ENCODE measurements at places on chromosomes 12 and 14.
A peak's percentile ranks its signal among the peaks of the same experiment; 100 is the strongest.

DNA sequence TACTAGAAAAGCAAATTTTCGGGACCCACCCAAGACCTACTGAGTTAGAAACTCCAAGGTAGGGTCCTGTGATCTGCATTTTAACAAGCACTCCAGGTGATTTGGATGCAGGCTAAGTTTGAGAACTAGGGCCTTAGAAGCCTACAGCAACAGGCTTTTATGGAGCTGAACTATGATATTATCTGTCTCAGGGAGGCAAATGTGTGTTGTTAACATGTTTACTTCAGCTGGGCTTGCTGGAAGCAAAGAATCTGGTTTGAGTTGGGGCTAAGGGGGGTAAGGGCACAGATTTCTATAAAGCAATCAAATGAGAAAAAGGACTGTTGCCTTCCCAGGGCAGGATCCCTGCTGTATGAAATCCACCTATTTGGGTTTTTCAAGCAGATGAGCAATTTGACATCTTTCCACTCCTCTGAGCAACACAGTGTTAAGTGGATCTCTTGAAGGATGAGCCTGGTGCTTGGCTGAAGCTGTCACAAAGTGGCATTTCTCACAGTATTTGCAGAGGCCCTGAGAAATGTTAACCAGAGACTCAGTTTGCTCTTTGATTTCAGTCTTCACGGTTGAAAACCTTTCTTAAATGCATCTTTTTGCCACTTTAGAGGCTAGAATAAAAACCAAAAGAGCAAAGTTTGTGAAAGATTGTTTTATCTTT, 36.2 kb upstream of the SOCS2 start:
- no peak for DNase-seq

GRCh38 chr14:39383741-39384140, 48.5 kb downstream of the FBXO33 start:
- no peak for DNase-seq

GRCh38 chr14:78933948-78934524, 763.9 kb downstream of the NRXN3 start:
- DNase-seq, result no peak

GRCh38 chr14:68232300-68233055, 412.9 kb downstream of the RAD51B start:
- DNase-seq, result peak; percentile 82

GRCh38 chr12:71315328-71315985, 124.1 kb upstream of the LGR5 start:
- DNase-seq, result no peak

GRCh38 chr14:54632452-54632851, 65.5 kb downstream of the SAMD4A start:
- no peak for DNase-seq

GRCh38 chr12:15151161-15152091, 69.8 kb downstream of the RERG start:
- no peak for DNase-seq

- no peak for DNase-seq
Observed at GRCh38 chr12:109912855-109913321, 12.8 kb downstream of the TCHP start.

DNA sequence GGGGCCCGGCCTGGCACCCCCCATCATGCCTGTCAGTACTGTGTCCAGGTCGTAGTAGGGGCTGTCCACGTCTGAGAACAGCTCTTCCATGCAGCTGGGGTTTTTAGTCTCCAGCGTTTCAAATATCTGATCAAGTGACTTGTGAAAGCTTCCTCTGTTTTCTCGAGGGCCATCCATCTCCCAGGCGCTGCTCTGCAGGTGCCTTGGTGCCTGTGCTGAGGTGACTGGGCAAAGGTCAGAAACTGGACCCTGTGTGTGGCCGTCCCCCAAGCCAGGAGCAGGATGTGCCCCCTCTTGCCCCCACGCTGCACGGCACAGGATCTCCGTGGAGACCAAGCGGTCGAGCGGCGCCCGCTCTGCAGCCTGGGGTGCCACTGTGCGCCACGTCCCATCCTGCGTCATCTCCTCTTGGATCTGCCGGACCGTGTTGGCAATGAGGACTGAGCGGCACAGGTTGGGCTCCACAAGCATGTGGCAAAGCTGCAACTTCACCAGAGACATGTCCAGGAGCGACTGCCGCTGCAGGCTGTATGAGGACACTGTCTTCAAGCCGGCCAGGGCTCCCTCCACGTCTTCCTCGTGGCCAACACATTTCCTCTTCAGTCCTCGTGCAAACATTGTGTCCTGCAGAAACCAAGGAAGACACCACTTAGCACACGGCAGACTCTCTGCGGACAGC, 9.4 kb downstream of the CDCA4 start:
- no peak for DNase-seq

- DNase-seq, result no peak
Observed at GRCh38 chr14:69039288-69039628, 60.2 kb upstream of the ACTN1 start.

DNA sequence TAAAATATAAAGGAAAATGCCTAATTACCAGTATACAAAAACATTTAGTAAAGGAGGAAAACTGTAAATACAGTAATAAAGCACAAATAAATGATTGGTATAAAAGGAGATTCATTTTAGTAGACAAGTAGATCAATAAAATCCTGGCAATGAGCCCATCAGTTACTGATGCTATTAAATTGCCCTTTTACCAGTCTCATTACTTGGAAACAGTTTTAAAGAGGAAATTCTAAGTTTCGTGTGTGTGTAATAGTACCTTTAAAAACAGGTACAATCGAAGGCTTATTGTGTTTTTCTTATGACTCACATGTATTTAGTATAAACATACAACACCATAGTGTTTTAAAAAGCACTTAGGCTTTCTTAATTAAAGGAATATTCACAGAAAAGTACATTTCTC, 46.4 kb upstream of the SYT10 start:
- DNase-seq, result no peak

DNA sequence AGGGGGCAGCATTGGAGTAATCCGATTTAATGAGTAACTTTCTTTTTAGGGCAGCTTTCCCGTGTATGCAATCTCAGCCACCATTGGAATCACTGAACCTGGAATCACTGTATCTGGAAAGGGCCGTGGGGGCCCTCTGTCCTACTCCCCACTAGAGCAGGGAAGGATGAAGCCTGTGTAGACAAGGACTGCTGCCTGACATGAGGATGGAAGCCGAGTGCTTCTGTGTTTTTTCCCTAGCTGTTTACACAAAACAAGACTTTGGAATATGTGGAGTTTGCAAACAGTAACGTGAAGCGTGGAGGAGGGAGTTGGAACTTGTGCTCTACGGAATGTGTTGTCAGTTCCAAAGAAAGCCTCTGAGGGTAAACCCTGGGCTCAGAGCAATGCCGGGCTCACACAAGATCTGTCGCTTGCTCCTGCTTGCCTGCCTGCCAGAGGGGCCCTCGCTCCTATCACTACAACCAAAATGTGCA, 32.4 kb upstream of the HDAC7 start:
- DNase-seq, result no peak

GRCh38 chr14:93041830-93042229, 73.9 kb downstream of the ITPK1 start:
- no peak for DNase-seq

GRCh38 chr12:64428956-64429355, 23.0 kb upstream of the TBK1 start:
- DNase-seq, result no peak

GRCh38 chr12:85424581-85425348, 144.7 kb downstream of the ALX1 start:
- no peak for DNase-seq

GRCh38 chr12:25458047-25458552, 95.0 kb downstream of the LMNTD1 start:
- peak; percentile 83 for DNase-seq

DNA sequence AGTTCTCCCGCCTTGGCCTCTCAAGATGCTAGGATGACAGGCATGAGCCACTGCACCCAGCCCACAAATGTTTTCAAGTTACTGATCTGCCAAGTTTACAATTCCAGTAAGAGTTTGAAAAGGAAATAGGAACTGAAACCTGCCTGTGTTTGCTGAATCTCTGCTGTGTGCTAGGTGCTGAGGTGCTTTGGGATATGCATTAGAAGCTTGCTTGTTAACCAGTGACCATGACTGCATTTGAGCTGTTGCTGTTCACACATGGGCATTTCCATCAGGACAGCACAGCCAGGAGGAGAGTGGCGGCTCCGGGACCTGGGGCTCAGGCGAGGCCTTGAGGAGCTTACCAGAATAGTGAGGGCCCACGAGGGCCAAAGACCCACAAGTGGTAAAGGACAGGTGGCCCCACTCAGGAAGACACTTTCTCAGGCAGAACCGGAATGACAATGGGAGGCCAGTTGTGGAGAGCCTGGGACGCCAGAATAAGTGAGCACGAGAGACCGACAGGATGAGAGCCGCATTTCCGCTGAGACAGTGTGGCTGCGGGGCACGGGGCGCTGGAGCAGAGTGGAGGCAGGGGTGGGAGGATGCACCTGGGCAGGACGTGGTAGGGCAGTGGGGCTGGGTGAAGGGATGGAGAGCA, 54.5 kb upstream of the MMP17 start:
- no peak for DNase-seq

- DNase-seq, result no peak
Observed at GRCh38 chr14:65476942-65477318, 64.4 kb downstream of the FUT8 start.

Measured in brain pericyte (primary cell).